DMS53 (cell line): ENCODE measurements at places on chromosomes 2 and 18.
A peak's percentile ranks its signal among the peaks of the same experiment; 100 is the strongest.

GRCh38 chr2:12982149-12982584 is 265.4 kb downstream of the TRIB2 start:
- peak; percentile 15 for DNase-seq

GRCh38 chr18:10850840-10851239 is 298.5 kb downstream of the PIEZO2 start:
- DNase-seq = no peak

GRCh38 chr18:52936931-52937330 is 596.9 kb downstream of the DCC start:
- peak; percentile 95 for DNase-seq

DNA sequence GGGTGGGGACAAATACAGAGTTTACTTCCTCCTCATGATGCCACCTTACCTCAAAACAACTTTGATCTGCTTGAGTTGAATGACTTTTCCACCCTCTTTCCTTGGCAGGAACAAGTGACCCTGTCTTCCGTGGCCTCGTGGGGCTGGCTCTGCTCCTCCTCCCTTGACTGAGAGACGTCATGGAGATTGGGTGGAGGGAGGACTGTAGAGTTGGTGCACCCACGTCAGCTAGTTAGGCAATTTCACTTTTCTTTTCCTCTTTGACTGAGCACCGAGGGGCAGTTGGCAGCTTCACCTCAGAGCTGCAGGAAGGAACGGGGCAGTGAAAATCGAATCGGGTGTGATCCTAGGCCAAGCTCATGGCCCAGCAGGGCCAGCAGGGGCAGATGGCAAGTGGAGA is at the start of gene SP140:
Gene SP140 (plus strand): TSS at position 251 of the 400 bp plus-strand sequence. CDS start 109 bp downstream, at position 360.
- no peak for DNase-seq

- no peak for DNase-seq
Observed at GRCh38 chr2:190835303-190835930, 45.2 kb upstream of the GLS start.

DNA sequence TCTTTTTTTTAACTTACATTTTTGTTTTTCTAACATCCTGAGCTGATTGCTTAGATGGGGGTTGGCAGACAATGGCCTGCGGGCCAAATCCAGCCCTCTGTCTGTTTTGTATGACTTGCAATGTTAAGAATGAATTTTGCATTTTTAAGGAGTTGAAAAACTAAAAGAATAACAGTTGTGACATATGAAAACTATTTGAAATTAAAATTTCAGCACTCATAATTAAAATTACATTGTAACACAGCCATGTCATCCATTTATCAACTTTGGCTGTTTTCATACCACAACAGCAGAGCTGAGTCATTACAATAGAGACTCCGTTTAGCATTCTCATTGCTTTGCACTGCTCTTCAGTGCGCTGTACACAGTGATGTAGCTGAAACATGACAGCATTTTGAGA is 94.1 kb upstream of the MC4R start:
- DNase-seq = no peak

- DNase-seq = peak; percentile 78
Observed at GRCh38 chr2:133674433-133675331, 106.4 kb upstream of the NCKAP5 start.

- DNase-seq = no peak
Observed at GRCh38 chr2:152016181-152017120, 82.4 kb downstream of the CACNB4 start.

DNA sequence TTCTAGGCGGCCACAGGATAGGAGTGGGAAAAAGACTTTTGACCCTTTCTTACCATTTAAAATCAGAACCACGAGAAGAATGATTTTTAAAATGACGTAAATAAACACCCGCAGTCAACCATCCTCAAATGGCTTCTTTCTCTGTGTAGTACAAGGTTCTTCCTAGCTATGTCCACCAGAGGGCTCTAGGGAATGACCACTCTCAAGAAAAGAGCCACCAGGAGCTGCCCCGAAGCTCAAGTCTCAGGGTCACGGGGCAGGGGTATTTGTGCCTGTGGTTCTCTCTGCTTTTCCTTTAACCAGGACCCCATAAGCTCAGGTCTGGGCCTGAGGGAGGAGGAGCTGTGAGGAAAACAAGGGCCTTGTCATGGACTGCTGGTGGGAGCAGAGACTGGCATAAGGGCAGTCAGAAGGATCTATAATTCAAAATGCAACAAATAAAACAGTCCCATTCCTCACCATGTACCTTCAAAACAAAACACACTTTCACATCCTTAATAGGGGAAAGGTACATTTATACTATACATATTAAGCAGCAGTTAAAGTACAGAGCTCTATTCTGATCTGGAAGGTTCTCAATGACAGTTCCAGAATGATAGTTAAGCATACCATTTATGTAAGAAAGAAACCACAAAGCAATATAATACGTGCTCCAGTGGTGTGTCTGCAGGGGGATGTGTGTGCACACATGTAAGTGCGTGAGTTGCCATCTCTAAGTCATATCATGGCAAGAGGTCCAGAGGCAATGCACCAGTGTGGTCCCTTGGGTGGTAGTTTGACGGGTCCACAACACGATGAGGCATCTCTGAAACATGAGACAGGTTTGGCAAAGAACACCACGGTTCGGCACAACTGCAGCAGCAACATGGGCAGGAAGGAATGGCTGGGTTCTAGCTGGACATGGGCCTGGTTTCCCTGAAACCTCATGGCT is 18.6 kb downstream of the LYPD1 start:
- no peak for DNase-seq

DNA sequence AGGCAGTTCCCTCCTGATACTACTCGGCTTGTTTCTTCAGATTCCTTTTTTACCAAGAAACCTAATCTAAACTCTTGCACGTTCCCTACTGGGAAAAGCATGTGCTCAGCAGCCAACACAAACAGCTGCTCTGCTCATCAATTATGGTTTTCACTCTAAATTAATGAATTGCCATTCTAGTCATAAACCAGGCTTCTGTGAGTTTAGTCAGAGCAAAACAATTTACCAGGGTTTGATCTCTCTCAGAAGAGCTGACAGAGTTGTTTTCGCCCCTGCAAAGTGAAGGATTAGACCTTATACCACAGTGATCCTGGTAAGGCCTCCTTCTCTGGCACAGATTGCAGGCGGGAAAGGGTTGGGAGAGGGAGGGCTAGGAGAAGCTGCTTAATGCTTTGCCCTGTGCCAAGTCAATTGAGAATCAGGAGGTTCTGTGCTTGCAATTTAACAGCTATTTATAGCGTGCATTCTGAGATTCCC is 57.2 kb downstream of the REEP1 start:
- no peak for DNase-seq

GRCh38 chr2:130349174-130349573 is 6.5 kb downstream of the IMP4 start:
- no peak for DNase-seq

- peak; percentile 46 for DNase-seq
Observed at GRCh38 chr18:36775396-36775795, 53.4 kb downstream of the TPGS2 start.

DNA sequence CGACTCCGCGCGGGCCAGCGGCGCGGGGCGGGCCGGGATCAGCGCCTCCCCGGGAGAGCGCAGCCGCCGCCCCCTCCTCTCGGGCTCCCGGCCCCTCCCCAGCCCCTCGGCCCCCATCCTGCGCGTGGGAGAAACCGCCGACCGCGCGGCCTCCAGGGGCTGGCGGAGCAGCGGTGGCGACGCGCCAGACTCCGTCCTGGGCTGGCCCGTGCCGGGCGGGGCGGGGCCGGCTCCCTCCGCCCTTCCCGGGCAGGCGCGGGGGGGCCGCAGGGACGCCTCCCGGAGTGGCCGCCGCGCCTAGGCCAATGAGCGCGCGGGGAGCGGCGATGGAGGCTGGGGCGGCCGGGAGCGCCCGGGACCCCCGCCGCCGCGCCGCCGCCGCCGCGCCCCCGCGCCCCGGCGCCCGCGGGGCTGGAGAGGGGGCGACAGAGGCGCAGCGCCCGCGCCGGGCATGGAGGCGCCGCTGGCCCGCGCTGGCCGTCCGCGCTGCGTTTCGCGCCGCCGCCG is 49.1 kb downstream of the KCNIP3 start:
- peak; percentile 78 for DNase-seq

DNA sequence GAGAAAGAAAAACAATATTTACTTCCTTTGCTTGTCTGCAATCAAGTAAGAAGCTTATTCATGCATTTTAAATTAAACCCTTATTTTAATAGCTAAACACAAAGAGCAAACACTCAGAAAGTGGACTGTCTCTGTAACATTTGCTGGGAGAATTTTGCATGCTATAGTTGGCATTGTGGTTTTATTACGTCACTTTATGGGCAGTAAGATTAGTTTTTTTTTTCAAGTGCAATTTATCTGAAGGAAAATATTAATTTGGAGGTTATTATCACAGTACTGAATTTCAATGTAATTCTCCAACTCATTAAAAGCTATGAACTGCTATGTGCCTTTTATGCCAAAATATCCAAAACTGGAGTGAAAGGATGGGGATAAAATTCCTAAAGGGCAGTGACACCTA is 103.3 kb downstream of the TMEFF2 start:
- peak; percentile 25 for DNase-seq

- DNase-seq = no peak
Observed at GRCh38 chr18:74778191-74778847, 180.6 kb downstream of the ZNF407 start.

GRCh38 chr2:132256251-132256902 is 94.6 kb upstream of the ANKRD30BL start:
- no peak for DNase-seq

GRCh38 chr2:54975598-54976492 is 74.4 kb downstream of the RTN4 start:
- no peak for DNase-seq

DNA sequence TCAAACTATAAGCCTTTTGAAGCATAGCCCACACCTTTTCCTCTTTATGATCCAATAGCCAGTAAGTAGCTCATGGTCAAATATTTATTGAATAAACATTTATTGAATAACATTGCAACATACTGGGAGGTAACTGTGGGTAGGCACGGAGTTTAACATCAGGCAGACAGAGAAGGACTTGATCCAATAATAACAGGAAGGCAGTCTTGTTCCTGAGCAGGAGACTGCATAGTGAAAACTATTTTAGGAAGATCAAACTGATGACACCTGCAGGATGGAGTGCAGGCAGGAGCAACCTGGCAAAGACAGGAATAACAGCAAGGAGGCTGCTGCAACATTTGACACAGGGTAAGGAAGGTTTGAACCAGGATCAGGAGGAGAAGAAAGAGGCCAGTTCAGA is 3.1 kb upstream of the DCTN1 start:
- DNase-seq = peak; percentile 53

GRCh38 chr2:199716807-199717586 is 134.0 kb downstream of the FTCDNL1 start:
- DNase-seq = peak; percentile 86

- no peak for DNase-seq
Observed at GRCh38 chr2:66536997-66537396, 102.1 kb downstream of the MEIS1 start.

- no peak for DNase-seq
Observed at GRCh38 chr2:151052850-151053660, 208.6 kb downstream of the RBM43 start.

GRCh38 chr2:18940184-18940583 is 350.8 kb upstream of the NT5C1B start:
- no peak for DNase-seq

GRCh38 chr2:62354771-62355561 is 151.0 kb downstream of the TMEM17 start:
- DNase-seq = peak; percentile 71

DNA sequence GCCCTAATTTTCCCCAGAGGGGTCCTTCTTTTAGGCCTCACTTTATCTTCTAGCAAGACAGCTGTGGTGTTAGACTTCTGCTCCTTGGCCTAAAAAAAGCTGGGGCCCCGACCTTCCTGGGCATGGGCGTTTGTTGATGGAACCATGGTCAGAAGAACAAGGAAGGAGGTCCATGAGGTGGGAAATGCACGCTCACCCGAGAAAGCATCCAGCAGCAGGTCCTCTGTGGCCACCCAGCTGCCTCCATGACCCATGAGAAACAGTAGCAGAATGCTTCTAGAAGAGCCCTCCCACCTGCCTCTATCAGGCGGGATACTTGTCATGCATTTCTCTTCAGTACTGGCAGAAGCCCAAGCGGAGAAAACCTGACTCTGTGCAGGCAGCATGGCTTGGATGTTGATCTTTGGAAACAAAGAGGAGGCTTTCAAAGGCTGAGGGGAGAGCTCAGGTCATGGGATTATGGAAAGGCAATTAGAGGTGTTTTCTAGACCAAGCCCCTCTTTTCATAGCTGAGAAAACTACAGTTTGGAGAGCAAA is 249.1 kb downstream of the FAM210A start:
- DNase-seq = no peak

DNA sequence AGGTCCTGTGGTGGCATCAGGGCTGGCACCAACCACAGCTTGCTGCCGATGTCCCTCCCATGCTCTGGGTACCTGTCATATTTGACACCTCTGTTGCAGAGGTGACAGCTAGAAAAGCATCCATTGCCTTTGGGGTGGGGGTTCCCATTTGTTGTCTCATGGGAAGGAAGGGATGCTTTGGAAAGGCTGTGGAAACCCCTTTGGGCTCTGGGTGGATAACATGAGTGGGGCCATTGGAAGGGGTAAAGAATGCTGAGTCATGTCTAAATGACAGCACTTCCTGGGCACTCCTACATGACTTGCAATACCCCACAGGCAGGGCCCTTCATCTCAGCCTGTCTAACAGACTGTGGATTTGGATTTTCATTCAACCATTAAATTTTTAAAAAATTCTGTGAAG is 27.8 kb downstream of the CTIF start:
- DNase-seq = no peak

DNA sequence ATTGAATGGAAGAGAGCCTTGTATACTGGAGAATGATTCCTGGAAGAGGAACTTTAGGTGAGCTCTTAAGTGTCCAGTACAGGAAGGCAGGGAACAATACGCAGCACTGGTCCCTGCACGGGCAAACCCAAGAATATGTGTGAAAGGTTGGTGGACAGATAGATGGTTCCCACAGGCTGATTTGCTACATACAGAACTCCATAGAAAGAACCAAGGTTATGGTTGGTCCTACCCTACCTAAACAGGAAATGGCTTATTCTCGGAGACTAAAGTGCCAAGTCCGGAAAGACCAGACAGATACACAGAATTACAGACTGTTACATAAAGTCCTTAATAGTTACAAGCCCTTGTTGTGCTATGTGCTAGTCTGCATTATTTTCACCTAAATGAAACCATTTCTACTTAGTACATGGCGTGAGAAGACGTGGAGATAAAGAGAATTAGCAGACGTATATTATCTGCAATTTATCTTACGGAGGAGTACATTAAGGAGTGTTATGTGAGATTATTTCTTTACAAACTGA is 1.2 kb downstream of the REV1 start:
- peak; percentile 71 for DNase-seq

GRCh38 chr2:193774166-193774565 is 1579.4 kb upstream of the TMEFF2 start:
- no peak for DNase-seq
